T-helper 17 cell (primary cell): ENCODE measurements at places on chromosomes 13 and 19. TPM values are rescaled to one million over a fixed set of nuclear protein-coding genes. Genes with fewer than 3 reads are reported as not detected.

SIGLEC8 gene
- total RNA-seq: not detected

- peaks cover 16% of the 10 kb centered on the region for H3K4me1 ChIP-seq
- no peak overlapping the region for H3K27ac ChIP-seq
- DNase-seq: no peak
- H3K36me3 ChIP-seq: no peaks in the 10 kb centered on the region
Measured at GRCh38 chr19:20080656-20081055, 2.9 kb downstream of the ZNF90 start.

DNA sequence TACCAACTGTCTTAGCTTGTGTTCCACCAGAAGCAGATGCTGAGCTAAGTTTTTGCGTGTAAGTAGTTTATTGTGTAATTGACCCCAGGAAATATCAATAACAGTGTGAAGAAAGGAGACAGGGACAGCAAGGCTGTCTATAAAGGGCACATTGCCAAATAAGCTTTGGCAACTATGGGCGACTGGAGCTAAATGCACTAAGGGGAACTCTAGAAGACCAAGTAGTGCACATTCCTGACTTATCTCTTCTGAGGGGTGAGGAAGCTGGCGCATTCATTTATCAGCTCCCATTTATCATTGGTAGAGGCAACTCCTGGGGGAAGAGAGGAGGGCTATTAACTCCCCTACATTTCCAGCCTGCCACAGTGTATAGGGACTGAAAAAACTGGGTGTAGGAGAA, 135.0 kb downstream of the DLEU7 start:
- no peak for DNase-seq
- peaks cover 3% of the 10 kb centered on the region for H3K4me1 ChIP-seq
- H3K27ac ChIP-seq: no peak overlapping the region
- peaks cover 7% of the 10 kb centered on the region for H3K27me3 ChIP-seq

- no peak for DNase-seq
- H3K4me1 ChIP-seq: peaks cover 8% of the 10 kb centered on the region
- H3K36me3 ChIP-seq: peaks cover 3% of the 10 kb centered on the region
Measured at GRCh38 chr13:23160638-23161480, 19.9 kb upstream of the SGCG start.

ZNF154 gene
- total RNA-seq: 20.0 TPM

- H3K4me1 ChIP-seq: peaks cover 5% of the 10 kb centered on the region
- no peak for DNase-seq
- H3K27ac ChIP-seq: no peak overlapping the region
- H3K36me3 ChIP-seq: no peaks in the 10 kb centered on the region
- H3K27me3 ChIP-seq: no peaks in the 10 kb centered on the region
- H3K4me3 ChIP-seq: no peak overlapping the region
Measured at GRCh38 chr13:30727491-30728355, 7.6 kb upstream of the ALOX5AP start.

DNA sequence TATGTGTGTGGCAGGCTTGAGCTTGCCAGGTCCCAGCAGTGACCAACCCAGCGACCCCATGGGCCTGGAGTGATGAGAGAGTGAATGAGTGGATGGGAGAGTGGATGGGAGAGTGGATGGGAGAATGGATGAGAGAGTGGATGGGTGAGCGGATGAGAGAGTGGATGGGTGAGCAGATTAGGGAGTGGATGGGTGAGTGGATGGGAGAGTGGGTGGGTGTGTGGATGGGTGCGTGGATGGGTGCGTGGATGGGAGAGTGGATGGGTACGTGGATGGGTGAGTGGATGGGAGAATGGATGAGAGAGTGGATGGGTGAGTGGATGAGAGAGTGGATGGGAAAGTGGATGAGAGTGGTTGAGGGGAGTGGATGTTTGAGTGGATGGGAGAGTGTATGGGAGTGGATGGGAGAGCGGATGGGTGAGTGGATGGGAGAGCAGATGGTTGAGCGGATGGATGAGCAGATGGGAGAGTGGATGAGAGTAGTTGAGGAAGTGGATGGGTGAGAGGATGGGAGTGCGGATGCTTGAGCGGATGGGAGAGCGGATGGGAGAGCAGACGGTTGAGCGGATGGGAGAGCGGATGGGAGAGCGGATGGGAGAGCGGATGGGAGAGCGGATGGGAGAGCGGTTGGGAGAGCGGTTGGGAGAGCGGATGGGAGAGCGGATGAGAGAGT, 10.3 kb upstream of the TEKTIP1 start:
- no peaks in the 10 kb centered on the region for H3K27me3 ChIP-seq
- H3K4me1 ChIP-seq: peaks cover 4% of the 10 kb centered on the region
- no peak for DNase-seq
- H3K27ac ChIP-seq: no peak overlapping the region

DNA sequence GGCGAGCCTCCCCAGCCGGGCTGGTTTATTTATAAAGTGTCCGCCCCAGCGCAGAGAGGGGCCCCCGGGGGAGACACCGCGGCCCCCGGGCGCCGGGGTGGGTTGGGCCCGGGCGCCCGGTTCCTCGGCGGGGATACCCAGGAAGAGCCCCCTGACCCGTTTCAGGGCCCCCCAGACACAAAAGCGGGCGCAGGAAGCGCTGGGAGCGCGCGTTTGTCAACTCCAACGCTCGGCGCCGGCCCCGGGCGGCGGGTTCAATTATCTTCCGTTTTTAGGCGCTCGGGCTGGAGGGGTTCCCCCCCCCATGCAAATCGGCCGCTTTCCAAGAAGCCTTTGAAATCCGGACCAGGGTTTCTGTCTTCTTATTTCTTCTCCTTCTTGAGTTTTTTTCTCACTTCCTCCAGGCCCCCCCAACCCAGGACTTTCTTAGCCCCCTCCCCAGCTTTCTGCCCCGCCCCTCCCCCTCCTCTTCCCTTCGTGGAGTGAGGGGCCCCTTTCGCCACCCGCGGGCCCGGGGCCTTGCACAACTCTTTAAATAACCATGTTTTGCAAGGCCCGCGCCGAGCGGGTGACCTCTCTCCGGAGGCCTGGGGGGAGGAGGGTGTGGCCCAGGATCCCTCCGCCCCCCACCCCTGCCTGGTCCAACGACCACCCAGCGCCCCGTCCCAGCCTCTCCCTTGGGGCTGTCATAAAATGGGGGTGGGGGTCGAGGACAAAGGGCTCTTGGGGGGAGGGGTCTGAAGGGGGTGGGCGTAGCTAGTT, 935 bp downstream of the ARID3A start:
- no peaks in the 10 kb centered on the region for H3K36me3 ChIP-seq
- H3K27me3 ChIP-seq: no peaks in the 10 kb centered on the region
- peak overlapping the region; percentile 84 for H3K4me3 ChIP-seq
- no peak for DNase-seq
- peaks cover 6% of the 10 kb centered on the region for H3K4me1 ChIP-seq

GRCh38 chr19:13122275-13122878, 4.3 kb downstream of the NACC1 start:
- DNase-seq: no peak
- peak overlapping the region; percentile 69 for H3K4me3 ChIP-seq
- peaks cover 32% of the 10 kb centered on the region for H3K4me1 ChIP-seq
- H3K27ac ChIP-seq: peak overlapping the region; percentile 86
- no peaks in the 10 kb centered on the region for H3K27me3 ChIP-seq
- H3K36me3 ChIP-seq: no peaks in the 10 kb centered on the region

CCL25 gene
- not detected for total RNA-seq

DNA sequence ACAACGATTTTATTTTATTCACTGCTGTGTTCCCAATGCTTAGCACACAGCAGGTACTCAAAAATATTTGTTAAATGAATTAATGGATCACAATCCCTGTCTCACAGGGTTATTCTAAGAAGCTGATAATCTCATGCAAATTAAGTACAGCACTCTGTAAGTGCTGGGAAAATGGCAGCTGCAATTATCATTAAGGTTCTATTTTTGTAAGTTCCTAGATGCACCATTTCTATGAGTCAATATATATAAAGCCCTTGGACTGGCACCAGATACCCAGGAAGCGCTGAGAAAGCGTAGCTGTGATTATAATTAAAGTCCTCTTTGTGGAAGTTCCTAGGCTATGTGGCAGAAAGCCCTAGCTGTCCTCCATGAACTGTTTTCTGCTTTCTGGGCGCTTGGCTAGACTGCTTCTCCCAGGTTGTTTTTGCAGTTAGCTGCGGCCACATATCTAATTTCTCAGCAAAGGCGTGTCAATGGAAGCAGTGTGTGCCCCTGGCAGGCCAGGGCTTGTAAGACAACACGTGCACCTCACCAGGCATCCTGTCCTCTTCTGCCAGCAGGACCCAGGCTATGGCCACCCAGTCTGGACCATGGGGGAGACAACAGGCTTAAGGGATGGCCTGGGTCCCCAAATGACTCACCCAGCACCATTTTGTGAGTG, 5.2 kb upstream of the SRRM5 start:
- peaks cover 2% of the 10 kb centered on the region for H3K36me3 ChIP-seq
- no peaks in the 10 kb centered on the region for H3K27me3 ChIP-seq
- peaks cover 8% of the 10 kb centered on the region for H3K4me1 ChIP-seq
- peak overlapping the region; percentile 24 for H3K27ac ChIP-seq
- DNase-seq: no peak

DNA sequence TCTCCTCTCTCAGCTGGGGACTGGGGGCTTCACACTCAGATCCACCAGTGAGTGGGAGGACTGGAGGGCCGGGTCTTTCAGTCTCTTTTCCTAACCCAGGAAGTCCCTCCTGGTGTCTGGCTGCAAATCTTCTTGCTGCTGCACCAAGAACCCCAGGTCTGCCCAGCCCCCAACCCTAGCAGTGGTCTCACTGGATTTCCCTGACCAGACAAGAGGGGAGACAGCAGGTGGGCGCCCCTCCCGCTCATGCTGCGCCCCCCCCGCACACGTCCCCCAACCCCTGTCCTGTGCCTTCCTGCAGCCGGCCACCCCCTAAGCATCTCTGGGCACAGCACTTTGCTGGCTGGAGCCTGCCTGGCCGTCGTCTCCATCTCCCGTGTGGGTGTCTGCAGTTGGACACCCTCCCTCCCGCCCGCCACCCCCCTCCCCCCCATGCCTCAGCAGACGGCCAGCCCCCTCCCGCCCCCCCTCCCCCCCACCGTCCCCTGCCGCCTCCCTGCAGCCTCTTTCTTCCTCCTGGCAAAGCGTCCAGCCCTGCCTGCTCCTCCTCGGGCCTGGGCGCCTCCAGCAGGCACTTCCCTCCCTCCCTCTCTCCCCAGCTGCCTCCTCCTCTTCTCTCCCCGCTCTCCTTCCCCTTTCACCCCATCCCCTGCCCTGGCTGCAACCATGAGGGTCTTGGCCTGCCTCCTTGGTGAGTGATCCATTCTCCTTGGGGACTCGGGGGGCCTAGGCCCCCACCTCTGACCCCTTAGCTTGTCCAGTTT, at the start of gene SSC5D:
Gene SSC5D, plus strand, starts transcription at position 513 of the 764 bp plus-strand sequence. Its CDS starts 154 bp downstream, at position 667.
- H3K27me3 ChIP-seq: peaks cover 15% of the 10 kb centered on the region
- H3K36me3 ChIP-seq: no peaks in the 10 kb centered on the region
- H3K27ac ChIP-seq: peak within 1 kb of the TSS; percentile 51
- H3K4me1 ChIP-seq: peaks cover 5% of the 10 kb centered on the region
- DNase-seq: no peak
- peak within 1 kb of the TSS; percentile 36 for H3K4me3 ChIP-seq

- peak overlapping the region; percentile 43 for H3K4me3 ChIP-seq
- DNase-seq: no peak
- H3K27me3 ChIP-seq: no peaks in the 10 kb centered on the region
- H3K4me1 ChIP-seq: peaks cover 57% of the 10 kb centered on the region
- H3K36me3 ChIP-seq: peaks cover 5% of the 10 kb centered on the region
- H3K27ac ChIP-seq: peak overlapping the region; percentile 97
Measured at GRCh38 chr19:45446295-45446694, 21.5 kb upstream of the FOSB start.

ZNF613 gene
- 2.0 TPM for total RNA-seq

DNA sequence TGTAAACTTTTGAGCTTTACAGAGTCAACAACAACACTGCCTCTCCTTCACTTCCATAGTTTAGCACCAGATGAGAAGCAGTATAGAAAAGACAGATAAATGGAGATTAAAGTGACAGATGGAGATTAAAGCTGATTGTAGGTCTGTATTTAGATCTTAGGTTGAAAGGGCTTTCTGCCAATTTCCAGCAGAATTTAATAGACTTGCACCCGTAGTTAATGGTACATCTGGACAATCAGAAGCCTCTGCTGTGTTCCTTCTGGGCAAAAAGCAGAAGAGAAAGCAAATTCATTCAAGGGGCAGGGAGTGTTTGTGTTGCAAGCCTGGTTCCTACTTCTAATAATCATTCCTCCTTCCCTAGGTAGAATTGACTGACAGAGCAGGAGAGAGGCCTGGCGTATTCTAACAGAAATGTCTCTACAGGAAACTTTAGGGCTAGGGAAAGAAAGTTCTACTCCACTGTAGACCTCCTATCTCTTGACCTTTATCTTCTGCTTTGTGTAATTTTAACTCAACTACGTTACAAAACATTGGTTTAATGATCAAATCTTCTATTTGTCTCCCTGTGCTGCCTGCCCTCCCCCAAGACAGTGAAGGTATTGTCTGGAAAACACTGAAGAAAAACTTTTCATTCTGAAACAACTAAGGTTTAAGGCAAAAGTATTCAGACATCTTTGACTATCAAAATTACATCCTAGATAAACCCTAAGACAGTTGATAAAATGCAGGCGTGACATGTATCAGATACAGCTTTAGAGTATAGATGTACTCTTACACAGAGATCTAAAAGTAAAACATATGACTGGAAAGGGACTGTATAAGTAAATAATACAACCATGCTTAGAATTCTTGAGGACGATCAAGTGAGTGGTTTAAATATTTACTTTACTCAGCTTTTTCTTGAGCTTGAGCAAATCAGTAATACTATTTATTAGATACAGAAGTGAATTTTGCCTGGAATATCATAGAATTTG, 44.4 kb downstream of the GPC6 start:
- peaks cover 2% of the 10 kb centered on the region for H3K27me3 ChIP-seq
- no peaks in the 10 kb centered on the region for H3K4me1 ChIP-seq
- no peak for DNase-seq
- no peak overlapping the region for H3K27ac ChIP-seq
- no peaks in the 10 kb centered on the region for H3K36me3 ChIP-seq

- no peaks in the 10 kb centered on the region for H3K4me1 ChIP-seq
- H3K27me3 ChIP-seq: no peaks in the 10 kb centered on the region
- no peak overlapping the region for H3K27ac ChIP-seq
- no peaks in the 10 kb centered on the region for H3K36me3 ChIP-seq
- H3K4me3 ChIP-seq: no peak overlapping the region
Measured at GRCh38 chr19:1231729-1232637, 5.8 kb downstream of the CBARP start.

DNA sequence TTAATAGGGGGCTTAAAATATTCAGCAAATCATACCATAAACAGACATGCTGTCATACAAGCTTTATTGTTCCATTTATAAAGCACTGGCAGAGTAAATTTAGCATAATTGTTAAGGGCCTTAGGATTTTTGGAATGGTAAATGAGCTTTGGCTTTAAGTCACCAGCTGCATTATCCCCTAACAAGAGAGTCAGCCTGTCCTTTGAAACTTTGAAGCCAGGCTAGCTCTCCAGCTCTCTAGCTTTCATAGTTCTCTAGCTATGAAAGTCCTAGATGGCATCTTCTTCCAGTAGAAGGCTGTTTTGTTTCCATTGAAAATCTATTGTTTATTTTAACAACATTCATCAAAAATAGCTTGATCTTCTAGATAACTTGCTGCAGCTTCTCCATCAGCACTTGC, 420.8 kb upstream of the GPC6 start:
- H3K27me3 ChIP-seq: no peaks in the 10 kb centered on the region
- DNase-seq: no peak
- no peaks in the 10 kb centered on the region for H3K36me3 ChIP-seq
- peak overlapping the region; percentile 74 for H3K27ac ChIP-seq
- H3K4me1 ChIP-seq: no peaks in the 10 kb centered on the region

- no peak overlapping the region for H3K4me3 ChIP-seq
- DNase-seq: no peak
- H3K36me3 ChIP-seq: no peaks in the 10 kb centered on the region
- no peaks in the 10 kb centered on the region for H3K27me3 ChIP-seq
- no peaks in the 10 kb centered on the region for H3K4me1 ChIP-seq
Measured at GRCh38 chr13:21938636-21939035, 267.8 kb downstream of the FGF9 start.

GRCh38 chr19:19618219-19619051, at the start of gene PBX4:
TSS of gene PBX4 (minus strand) at chr19:19618687. CDS start at chr19:19618629, 58 bp downstream.
- peak within 1 kb of the TSS; percentile 99 for H3K27ac ChIP-seq
- no peaks in the 10 kb centered on the region for H3K27me3 ChIP-seq
- H3K36me3 ChIP-seq: peaks cover 3% of the 10 kb centered on the region
- peak within 1 kb of the TSS; percentile 93 for H3K4me3 ChIP-seq
- H3K4me1 ChIP-seq: peaks cover 36% of the 10 kb centered on the region

NLRP11 gene
- not detected for total RNA-seq
